ENCODE measurements at places on chromosomes 5 and 9. TPM values are rescaled to one million over a fixed set of nuclear protein-coding genes. Genes with fewer than 3 reads are reported as not detected.

Gene CCNB1
- polyA plus RNA-seq, result 82.4 TPM

GRCh38 chr5:141503681-141504080 is 14.8 kb downstream of the PCDHGC5 start:
- no peak for DNase-seq

DNA sequence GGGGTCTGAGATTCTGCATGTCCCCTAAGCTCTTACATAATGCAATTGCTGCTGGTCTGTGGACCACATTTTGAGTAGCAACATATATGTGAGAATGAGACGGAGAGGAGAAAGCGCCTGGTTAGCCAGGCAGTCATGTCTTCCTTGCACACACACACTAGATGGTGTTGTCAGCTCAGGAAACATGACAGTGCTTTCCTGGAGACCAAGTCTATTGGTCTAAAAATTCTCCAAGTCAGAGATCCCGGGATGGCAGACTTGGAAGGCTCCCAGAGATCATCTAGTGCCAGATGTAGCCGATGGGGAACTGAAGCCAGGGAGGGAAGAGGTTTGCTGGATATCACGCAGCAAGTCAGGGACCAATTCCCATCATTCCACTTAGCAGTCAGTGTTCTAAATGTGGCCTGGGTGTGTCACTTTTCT is 53.4 kb downstream of the GALNT12 start:
- peak; percentile 51 for DNase-seq

DNA sequence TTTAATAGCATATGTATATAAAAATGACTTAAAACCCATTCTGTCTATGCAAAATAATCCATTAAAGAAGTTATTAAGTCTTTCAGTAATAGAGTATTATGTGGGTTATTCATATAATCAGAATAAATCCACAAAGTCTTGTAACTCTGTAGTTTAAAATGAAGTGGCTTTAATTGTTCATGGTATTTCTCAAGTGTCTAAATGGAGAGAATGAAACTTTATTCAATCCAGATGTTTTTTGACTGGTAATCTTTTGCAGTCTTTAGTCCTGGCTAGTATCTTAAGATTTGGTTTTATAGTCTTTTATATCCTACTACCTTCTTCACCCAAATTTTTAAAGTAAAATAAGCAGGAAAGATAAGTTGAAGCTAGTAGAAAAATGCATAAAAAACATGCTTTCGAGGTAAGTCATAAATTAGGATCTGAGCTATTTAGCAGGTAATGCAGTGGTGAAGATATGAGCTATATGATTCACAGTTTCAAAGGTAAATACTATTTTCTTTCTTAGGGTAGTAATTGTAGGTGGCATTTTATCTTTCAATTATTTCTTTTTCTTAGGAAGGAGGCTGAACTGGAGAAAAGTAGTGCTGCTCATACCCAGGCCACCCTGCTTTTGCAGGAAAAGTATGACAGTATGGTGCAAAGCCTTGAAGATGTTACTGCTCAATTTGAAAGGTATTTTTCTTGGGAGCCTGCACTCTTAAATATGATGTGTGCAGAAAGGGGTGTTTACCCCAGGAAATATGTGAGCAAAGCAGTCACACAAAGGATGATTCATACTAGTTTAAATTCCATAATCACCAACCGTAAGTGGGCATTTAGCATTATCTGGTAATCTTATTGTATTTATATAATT is 17.9 kb downstream of the HMMR start:
- no peak for DNase-seq

- DNase-seq, result peak; percentile 34
Measured at GRCh38 chr5:173627860-173628392, 11.5 kb upstream of the BOD1 start.

DNA sequence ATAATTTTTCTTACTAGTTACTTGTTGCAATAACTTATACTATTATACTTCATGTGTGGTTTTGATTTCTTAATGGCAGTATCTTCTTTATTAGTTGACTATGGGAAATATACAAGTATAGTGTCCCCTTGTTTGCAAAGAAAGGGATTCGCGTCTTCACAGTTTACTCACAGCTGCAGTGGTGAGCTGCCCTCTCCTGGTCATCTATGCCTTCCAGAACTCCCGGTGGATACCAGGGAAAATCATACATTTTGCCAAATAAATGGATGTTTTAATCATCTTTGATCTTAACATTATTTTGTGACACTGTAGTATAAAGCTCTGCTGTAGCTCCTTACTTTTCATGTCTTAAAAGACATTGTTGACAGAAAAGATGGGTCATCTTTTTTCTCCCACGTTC is 142.0 kb downstream of the ZCCHC7 start:
- DNase-seq, result peak; percentile 5

DNA sequence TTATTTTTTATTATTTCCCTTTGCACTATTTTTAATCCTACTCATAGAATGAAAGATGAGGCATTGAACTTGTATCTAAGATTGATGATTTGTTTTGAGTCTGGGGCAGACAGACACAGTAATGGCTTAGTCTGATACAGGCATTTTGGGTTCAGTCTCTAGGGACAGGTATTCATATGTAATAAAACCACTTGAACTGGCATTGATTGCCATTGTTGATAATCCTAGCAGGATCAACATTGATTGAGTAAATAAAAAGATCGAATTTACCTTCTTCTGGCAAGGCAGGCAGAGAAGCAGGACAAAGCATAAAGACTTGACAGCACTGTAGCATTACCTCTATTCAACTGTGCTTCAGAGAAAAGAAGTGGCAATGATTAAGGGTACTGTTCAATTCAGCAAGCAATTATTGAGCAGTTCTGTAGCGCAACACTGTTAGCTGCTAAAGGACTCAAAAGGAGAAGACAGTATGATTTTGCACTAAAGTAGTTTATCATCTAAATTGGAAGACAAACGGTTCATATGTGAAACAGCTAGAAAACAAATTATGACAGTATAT is 144.4 kb downstream of the COMMD10 start:
- DNase-seq, result no peak

Gene SPATA31C1
- polyA plus RNA-seq, result not detected

GRCh38 chr5:167570431-167570830 is 721.0 kb upstream of the WWC1 start:
- no peak for DNase-seq

DNA sequence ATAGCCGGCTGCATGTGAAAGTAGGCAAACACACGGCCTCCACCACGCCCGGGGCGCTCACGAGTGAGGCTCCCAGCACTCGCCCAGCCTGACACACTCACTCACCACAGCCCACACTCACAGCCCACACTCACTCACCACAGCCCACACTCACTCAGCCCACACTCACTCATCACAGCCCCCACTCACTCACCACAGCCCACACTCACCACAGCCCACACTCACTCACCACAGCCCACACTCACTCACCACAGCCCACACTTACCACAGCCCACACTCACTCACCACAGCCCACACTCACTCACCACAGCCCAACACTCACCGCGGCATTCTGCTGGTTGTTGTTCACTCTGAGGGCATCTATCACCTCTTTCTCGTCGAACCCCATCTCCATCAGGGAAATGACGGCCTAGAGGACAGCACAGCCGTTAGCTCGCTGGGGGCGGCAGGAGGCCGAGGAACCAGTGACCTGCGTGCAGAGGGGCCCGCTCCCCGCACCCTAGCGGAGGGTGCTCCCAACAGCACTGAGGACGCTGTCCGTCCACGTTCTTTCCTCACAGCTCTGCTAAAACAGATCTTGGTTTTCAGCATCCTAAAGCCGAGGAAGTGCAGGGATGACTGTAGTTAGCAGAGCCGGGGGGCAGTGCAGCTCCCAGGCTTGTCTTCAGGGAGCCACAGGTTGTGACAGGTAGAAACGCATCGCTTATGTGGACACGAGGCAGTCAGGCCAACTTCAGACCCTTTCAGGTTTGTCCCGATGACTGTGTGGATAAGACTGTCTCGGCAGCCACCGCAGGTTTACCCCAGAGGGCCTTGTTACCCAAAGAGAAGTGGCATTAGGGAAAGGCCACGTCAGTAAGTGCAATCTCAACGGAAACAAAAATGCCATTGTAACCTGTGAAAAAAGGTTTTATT is 21.6 kb downstream of the UBAC1 start:
- no peak for DNase-seq

Gene CENPK
- polyA plus RNA-seq, result 20.0 TPM

Gene ACSL6
- polyA plus RNA-seq, result 1.8 TPM

- no peak for DNase-seq
Measured at GRCh38 chr9:84970432-84970831, 300.9 kb downstream of the NTRK2 start.

Gene DOCK8
- 2.2 TPM for polyA plus RNA-seq

GRCh38 chr9:81719972-81720371 is 30.6 kb upstream of the TLE1 start:
- DNase-seq, result no peak

Measured in small intestine (tissue), 16 donors.